NCI-H524 treated with DMSO at 0.1 percent for 48 hours (cell line): ENCODE measurements at places on chromosomes 5 and 9.

- peak; percentile 27 for DNase-seq
These were observed 2.0 kb downstream of the CD74 start for GRCh38 chr5:150410524-150411244.

DNA sequence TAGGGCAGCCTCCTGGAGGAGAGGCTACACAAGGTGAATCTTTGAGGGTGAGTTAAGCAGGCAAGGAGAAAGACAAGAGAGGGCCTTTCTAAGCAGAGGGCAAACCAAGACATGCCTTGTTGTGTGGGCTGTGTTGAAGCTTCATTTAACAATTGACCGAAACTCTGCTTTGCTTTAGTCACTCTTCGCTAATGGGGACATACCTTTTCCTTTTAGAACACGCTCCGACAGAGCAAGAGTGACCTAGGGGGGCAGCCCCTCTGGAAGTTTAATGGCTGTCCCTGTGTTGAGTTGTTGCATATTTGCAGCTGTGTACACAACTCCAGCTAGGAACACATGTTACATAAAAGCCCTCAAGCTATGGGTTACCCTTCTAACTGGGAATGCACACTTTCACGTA, 218.1 kb upstream of the WWC1 start:
- no peak for DNase-seq

DNA sequence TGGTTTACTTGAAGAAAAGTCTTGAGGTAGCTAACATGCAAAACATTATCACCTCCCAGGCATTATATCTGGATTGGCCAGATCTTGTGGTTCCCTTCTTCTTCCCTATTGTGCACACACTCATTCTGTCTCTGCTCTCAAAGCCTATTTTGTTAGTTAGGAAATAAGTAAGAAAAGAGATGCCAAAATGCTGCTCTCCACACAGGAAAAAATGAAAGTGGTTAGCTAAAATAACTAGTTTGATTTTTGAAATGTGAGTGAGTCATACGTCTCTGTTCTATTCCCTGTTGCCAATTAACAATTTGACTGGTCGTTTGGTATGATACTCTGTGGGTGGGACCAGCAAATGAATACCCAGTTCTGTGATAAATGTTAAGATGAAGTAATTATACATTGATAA, 28.1 kb downstream of the LMNB1 start:
- no peak for DNase-seq

DNA sequence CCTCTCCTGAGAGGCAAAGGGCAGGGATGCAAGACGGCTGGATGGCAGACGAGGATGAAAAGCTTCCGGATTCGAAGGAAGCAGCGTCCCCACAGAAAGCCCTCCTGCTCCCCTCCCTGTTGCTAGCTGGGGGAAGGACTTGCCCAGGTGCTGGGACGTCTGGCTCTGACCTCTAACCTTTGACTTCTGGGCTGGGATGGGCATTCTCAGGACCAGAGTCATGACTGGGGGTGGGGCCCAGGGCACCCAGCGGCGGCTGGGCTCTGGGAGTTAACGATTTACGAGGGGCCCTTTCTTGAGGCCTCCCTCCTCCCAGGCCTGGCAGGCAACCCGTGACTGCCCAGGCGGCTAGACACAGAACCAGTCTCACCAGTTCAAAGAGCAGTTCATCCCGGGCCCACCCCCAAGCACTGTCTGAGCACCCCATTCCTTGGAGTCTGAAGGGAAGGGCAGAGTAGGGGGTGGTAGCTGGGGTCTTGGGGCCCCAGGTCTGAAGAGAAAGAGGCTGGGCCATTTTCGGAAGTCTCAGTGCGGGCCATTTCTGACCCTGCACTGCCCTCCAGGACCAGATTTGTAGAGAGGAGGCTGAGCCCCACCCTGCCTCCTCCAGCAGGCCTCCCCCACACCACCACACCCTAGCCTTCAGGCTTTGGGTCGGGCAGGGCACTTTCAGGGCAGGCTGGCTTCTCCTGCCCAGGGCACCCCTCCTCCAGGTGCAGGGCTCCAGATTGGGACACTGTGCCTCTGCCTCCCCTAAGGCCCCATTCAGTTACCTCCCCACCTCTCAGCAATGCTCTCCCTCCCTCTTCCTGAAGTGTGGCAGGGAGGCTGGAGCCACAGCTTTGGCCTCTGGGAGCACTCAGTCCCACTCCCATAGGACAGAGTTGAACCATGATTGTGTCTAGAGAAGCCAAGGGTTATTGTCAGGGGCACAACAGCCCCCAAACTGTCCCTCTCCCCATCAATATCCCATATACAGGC, 5.0 kb upstream of the CXXC5 start:
- no peak for DNase-seq

DNA sequence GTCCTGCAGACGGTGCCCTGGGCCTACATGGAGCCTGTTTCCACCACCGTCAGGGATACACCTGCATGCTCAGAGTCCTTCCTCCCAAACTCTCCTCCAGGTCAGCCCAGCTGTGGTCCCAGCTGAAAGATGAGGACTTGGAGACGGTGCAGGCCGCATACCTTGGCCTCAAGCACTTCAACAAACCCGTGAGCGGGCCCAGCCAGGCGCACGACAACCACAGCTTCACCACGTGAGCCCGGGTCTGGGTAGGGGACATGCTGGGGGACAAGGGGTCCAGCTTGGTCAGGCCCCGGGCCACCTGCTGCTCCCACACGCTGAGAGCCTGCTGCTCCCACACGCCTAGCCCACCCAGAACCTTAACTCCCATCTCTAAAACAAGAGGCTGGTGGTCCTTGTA, 16.6 kb upstream of the CARD19 start:
- DNase-seq, result no peak

GRCh38 chr5:116370886-116371285, 203.7 kb downstream of the SEMA6A start:
- DNase-seq, result no peak
